ENCODE measurements at places on chromosomes 3 and 15. TPM values are rescaled to one million over a fixed set of nuclear protein-coding genes. Genes with fewer than 3 reads are reported as not detected.

The ESYT3 gene
- polyA plus RNA-seq, result 0.75 TPM

The PRR20G gene
- polyA plus RNA-seq, result not detected

The SGO1 gene
- polyA plus RNA-seq, result 12.2 TPM

The CD86 gene
- polyA plus RNA-seq, result 2.0 TPM

The HGD gene
- polyA plus RNA-seq, result 91.7 TPM

The GOLGA8R gene
- polyA plus RNA-seq, result 3.6 TPM

The CHRNA5 gene
- 7.7 TPM for polyA plus RNA-seq

The PARP6 gene
- 143 TPM for polyA plus RNA-seq

The GRIP2 gene
- polyA plus RNA-seq, result 1.8 TPM

The LARP6 gene
- polyA plus RNA-seq, result 18.5 TPM

The CPNE9 gene
- 0.14 TPM for polyA plus RNA-seq

The TMEM266 gene
- 9.3 TPM for polyA plus RNA-seq

The SLC24A5 gene
- polyA plus RNA-seq, result 0.41 TPM

The ARHGAP31 gene
- 13.2 TPM for polyA plus RNA-seq

The TNNC1 gene
- polyA plus RNA-seq, result 4.8 TPM

The ANKRD63 gene
- 0.48 TPM for polyA plus RNA-seq

The RSL24D1 gene
- polyA plus RNA-seq, result 146 TPM

The UCN2 gene
- polyA plus RNA-seq, result 0.40 TPM

The ST3GAL6 gene
- polyA plus RNA-seq, result 65.3 TPM

The TGM4 gene
- not detected for polyA plus RNA-seq

The ADAMTS17 gene
- polyA plus RNA-seq, result 2.3 TPM

The TRPM1 gene
- polyA plus RNA-seq, result 0.29 TPM

The PATL2 gene
- 0.76 TPM for polyA plus RNA-seq

The MGLL gene
- polyA plus RNA-seq, result 26.2 TPM

The MYEF2 gene
- 70.1 TPM for polyA plus RNA-seq

The CACNA2D2 gene
- 18.6 TPM for polyA plus RNA-seq

The CP gene
- 0.71 TPM for polyA plus RNA-seq

The COL6A5 gene
- 0.05 TPM for polyA plus RNA-seq

The C3orf20 gene
- 0.19 TPM for polyA plus RNA-seq

The DNASE1L3 gene
- 19.7 TPM for polyA plus RNA-seq

The ATP13A4 gene
- polyA plus RNA-seq, result 1.3 TPM

The VPS39 gene
- polyA plus RNA-seq, result 87.2 TPM

The IGSF10 gene
- polyA plus RNA-seq, result 2.4 TPM

The CHL1 gene
- polyA plus RNA-seq, result 11.2 TPM

The NR1I2 gene
- 0.47 TPM for polyA plus RNA-seq

The ST6GAL1 gene
- polyA plus RNA-seq, result 72.6 TPM

The EPHA3 gene
- 4.9 TPM for polyA plus RNA-seq

The GOLGA6B gene
- not detected for polyA plus RNA-seq

The ZNF35 gene
- 13.2 TPM for polyA plus RNA-seq

The LEO1 gene
- 31.8 TPM for polyA plus RNA-seq

The ECT2 gene
- polyA plus RNA-seq, result 37.7 TPM

The ANKRD34C gene
- polyA plus RNA-seq, result 0.06 TPM

The CELSR3 gene
- polyA plus RNA-seq, result 0.89 TPM

The SHC4 gene
- 2.6 TPM for polyA plus RNA-seq

The LZTFL1 gene
- polyA plus RNA-seq, result 57.6 TPM

The RAD51 gene
- 14.0 TPM for polyA plus RNA-seq

The SUSD5 gene
- 4.2 TPM for polyA plus RNA-seq

The TBC1D23 gene
- 34.0 TPM for polyA plus RNA-seq

The CACNA2D3 gene
- 1.5 TPM for polyA plus RNA-seq

The GOLGA6L10 gene
- polyA plus RNA-seq, result 3.7 TPM

The MRPL47 gene
- 67.6 TPM for polyA plus RNA-seq

All from left renal cortex interstitium (tissue), 4 donors.